ENCODE measurements at places on chromosomes 7 and 10. TPM values are rescaled to one million over a fixed set of nuclear protein-coding genes. Genes with fewer than 3 reads are reported as not detected.

The ADIRF gene
- not detected for total RNA-seq

The NACAD gene
- total RNA-seq, result 5.5 TPM

The CPA2 gene
- total RNA-seq, result not detected

The XRCC2 gene
- 2.0 TPM for total RNA-seq

The ZNF804B gene
- 4.2 TPM for total RNA-seq

The ARHGEF5 gene
- total RNA-seq, result 1.4 TPM

The FAM13C gene
- total RNA-seq, result 24.3 TPM
